EL (cell line): ENCODE measurements at places on chromosomes 16 and 17.

DNA sequence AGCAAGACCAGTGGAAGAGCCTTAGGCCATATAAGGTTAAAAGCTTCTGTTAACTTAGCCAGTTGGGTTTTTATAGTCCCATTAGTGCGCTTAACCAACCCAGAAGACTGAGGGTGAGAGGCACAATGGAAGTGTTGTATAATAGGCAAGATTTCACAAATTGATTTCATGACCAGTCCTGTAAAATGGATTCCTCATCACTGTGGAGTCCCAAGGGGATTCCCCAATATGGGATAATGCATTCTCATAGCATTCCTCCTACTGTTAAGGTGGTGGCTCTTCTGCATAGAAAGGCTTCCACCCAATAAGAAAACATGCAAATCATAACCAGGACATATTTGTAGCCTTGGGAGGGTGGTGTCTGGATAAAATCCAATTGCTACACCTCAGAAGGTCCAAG, 22.1 kb upstream of the B4GALNT2 start:
- peak; percentile 40 for DNase-seq

DNA sequence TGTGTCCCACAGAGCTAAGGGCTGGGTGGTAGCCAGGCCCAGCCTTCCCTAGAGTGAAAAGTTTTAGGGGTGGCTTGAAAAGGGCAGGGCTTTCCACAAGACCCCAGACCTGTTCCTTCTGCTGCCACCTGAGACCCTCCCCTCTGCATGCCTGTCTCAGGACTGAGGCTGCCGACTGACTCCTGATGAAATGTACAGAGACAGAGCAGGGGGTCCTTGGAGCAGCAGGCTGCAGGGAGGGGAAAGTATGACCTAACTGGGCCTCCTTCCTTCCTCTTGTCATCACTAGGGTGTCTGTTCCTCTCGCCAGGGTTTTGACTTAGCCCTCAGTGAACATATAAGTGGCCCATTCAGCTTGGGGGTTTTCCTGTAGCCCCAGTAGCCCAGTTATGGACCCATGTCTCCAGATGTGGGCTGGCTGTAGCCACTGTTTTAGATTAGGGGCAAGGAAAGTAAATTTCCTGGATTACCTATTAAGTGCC, 14.9 kb upstream of the NFATC3 start:
- DNase-seq: no peak

DNA sequence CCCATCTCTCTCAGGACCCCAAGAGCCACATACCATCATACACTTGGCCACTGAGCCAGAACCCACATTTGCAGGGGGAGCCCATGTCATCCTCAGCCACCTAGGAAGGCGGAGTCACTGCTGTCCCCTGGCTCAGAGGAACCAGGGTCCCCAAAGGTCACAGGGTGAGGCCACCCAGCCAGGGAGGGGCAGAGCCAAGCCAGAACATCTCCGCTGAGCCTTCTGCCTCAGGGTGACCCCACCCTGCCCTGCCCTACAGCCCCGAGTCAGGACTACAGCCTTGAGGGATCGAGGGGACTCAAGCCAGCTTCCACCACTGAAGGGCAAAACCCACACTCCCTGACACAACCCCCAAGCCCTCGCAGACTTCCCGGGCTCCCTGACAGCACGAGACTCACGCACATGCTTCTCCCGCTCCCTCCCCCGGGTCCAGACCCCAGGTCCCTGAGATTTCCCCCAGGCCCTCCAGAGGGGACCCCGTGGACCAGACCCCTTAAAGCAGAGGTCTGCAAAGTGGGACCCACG, 17.4 kb downstream of the PIEZO1 start:
- DNase-seq: no peak

DNA sequence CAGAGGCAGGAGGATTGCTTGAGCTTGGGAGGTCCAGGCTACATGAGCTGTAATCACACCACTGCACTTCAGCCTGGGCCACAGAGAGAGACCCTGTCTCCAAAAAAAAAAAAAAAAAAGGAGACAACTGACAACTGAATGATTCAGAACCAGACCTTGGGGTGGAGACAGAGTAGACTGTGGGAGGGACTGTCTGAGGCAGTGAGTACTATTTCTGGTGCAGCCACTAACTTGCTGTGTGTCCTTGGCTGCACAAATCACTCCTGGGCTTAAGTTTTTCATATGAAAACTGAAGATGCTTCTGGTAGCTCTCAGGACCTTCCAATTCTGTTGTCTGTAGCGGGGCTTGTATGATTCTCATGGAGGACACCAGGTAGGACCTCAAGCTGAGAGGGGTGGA, 5.8 kb downstream of the ASB16 start:
- DNase-seq: no peak

- no peak for DNase-seq
Measured at GRCh38 chr16:21996923-21997696, 3.8 kb downstream of the PDZD9 start.

DNA sequence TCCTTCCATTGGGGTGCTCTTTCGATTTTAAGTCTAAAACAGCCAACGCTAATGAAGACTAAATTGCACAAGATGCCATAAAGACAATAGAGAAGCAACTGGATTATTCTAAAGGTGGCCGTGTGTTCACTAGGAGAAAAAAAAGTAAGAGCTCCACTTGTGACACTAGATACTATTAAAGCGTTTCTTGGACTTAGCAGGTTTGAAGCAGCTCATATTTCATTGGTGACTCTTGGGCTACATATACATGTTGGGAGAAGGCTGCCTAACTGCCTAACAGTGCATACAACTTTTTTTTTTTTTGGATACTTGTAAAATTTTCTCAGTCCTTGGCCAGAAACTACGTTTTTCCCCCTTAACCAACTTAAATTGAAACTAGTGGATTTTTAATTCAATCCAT, 111.8 kb upstream of the NOG start:
- DNase-seq: no peak

DNA sequence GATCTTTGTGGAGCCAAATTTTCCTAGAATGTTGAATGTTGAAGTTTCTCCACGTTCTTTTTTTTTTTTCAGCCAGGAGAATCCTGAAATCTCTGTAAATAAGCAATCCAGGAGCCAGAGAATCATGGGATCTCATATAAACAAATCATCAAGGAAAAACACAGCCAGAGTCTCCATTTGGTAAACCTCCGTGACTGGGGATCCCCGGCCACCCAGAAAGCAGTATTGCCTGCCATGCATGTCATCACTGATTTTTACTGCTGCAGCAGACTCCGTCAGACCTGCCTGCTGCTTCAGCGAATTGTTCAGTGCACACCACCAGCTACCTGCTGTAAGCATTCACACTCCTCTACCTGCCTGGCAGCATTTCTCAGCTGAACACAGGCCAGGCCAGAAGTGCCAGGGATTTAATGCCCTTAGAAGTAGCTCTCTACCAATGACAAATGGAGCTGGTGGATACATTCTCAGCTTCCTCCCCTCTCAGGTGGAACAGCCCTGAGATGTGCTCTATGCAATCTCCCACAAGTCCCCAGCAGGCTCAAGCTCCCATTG, 158.6 kb downstream of the CYLD start:
- no peak for DNase-seq

DNA sequence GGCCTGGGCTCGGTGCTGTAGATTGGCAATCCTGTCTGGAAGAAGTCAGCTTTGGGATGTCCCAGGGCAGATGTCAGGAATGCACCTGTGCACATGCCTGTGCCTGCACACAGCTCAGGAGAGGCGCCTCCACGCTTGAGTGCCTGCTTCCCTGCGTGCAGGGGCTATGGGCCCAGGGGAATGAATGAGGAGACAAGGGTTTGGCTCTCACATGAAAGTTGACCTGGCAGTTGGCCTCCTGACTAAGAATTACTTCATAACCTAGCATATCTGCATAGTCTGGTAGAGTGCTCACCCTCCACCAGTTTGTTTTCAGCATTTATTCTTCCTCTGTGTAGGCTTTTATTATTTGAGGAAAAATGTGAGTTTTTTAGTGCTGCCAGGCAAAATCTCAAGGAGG, 50.0 kb downstream of the PLD6 start:
- peak; percentile 73 for DNase-seq

GRCh38 chr17:15782866-15783265, 50.8 kb downstream of the TBC1D26 start:
- DNase-seq: peak; percentile 51

DNA sequence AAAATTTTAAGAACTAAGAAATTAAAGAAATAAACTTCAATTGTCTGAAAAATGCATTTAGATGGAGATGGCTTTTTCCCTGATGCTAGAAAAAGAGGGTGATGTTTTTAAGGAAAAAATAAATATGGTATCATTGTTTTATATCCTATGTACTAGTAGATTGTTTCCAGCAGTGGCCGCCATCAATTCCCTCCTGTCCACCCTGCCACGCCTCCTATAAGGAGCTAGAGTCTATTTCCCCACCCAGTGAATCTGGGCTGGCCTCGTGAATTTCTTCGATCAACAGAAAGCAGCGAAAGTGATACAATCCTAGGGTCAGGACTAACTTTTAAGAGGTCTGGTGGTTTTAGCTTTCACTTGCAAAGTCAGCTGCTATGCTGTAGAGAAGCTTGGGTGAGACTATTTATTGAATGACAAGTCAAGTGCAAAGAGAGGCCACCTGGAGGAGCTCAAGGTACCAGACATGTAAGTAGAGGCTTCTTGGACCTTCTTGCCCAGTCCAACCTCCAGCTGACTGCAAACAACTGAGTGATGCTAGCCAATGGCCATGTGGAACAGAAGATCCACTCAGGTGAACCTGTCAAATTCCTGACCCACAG, 80.9 kb upstream of the MTMR4 start:
- DNase-seq: no peak

GRCh38 chr17:46738544-46738943, 79.9 kb downstream of the WNT3 start:
- DNase-seq: no peak

DNA sequence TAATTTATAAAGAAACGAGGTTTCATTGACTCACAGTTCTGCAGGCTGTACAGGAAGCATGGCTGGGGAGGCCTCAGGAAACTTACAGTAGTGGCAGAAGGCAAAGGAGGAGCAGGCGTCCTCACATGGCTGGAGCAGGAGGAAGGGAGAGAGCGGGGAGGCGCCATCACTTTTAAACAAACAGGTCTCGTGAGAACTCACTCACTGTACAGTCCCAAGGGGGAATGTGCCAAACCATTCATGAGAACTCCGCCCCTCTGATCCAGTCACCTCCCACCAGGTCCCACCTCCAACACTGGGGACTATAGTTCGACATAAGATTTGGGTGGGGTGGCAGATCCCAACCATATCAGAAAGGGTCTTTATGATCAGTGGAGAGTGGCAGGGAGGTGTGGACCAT, 392.4 kb upstream of the TNRC6C start:
- DNase-seq: no peak

GRCh38 chr17:73874008-73874720, 229.9 kb upstream of the SDK2 start:
- DNase-seq: no peak

DNA sequence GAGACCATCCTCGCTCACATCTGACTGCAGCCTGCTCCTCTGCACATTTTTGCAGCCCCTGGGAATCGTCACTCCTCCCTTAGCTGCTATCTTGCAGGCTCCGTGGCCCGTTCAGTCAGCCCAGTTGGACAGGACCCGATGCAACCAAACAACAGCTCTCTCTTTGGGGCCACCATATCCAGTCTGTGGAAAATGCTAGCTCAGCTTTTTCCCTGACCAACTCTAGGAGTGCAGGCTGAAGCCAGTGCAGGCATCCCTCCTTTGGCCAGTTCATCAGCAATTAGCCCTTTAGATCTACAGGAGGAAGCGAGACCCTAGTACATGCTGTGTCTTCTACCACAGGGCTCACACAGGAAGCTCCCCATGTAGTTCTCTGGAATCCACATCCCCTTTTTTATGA, 182.1 kb downstream of the HS3ST3A1 start:
- DNase-seq: no peak

- no peak for DNase-seq
Measured at GRCh38 chr17:45042346-45043120, 8.9 kb downstream of the DCAKD start.

- no peak for DNase-seq
Measured at GRCh38 chr16:68749432-68749831, 12.3 kb downstream of the CDH1 start.

DNA sequence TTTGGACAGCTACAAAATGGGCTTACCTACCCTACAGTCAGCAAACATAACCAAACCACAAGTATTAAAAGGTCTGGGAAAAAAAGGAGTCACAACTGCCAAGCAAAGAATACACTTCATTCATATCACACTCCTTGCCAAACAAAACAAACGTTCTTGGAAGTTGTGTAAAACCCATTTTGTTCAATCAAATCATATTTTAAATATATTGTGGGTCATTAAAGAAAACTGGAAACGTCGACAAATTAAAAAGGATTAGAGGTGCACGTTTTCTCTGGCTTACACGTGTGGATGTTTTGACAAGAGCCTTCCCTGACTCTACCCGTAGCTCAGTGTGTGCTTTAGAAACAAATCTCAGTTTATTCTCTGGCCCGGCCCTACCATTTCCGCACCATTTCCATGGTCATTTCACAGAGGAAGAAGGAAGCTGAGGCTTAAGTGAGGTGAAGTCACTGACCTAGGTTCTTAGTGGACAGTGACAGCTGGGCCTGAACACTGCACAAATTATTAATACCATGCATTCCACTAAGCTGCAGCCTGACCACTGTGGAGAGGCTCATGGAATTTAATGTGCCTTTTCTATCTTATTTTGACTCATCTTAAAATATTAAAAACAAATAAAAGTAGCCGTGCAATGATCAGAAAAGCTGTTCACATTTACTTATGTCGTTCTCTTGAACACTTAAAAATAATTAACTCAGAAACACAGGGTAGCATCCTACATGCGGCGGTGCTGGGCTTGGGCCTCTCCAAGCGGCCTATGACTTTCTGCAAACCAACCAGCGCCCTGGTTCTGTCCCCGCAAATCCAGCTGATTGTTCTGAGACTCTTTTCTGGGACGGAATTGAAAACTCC, 968 bp downstream of the CEP112 start:
- peak; percentile 52 for DNase-seq

- peak; percentile 90 for DNase-seq
Measured at GRCh38 chr17:29412780-29413565, 22.8 kb downstream of the TAOK1 start.

DNA sequence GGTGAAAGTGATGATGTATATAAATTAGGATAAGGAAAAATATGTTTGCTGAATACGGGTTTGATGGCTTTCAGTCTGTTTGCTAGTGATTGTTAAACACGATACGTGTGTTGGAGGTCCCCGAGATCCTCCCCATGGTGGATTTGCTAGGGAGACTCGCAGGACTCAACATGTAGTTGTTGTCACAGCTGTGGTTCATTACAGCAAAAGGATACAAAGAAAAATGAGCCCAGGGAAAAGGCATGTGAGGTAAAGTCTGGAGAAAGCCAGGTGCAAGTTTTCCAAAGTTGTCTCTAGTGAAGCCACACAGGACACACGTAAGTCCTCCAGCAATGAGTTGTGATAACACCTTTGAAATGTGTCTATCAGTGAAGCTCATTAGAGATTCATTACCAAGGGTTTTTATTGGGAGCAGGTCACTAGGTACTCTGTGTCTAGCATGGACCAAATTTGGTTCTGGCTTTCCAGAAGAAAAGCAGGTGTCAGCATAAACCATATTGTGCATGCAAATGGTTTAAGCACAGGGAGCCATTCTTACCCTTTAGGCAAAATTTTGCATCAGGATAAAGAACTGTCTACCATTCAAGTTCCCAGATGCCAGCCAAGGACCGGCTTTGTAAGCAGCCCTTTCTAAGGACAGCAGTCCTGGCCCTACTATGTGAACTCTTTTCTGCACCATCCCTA, 215.2 kb upstream of the WSCD1 start:
- no peak for DNase-seq
